Sigmoid colon (tissue), 7 donors: ENCODE measurements at places on chromosomes 4 and X. TPM values are rescaled to one million over a fixed set of nuclear protein-coding genes. Genes with fewer than 3 reads are reported as not detected.

GPR143 gene
- total RNA-seq, result not detected

CENPU gene
- 1.3 TPM for total RNA-seq

WAS gene
- 3.0 TPM for total RNA-seq

DNA sequence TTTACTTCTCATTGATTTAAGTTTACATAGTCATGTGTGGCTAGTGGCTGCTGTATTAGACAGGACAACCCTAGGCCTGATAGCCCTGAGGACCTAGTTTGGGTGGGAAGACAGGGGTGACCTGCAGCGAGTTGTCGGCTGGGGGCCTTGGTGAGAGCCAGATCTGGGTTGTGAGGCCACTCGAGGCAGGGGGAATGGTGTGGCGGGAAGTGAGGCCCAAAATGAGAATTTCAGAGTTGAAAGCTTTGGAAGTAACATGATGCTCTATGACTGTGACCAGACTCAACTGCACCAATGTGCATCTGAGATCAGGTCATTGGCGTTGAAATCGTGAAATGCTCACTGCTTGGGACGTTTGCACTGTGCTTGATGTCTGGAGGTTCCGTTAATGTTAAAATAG is 72.9 kb downstream of the TBL1X start:
- H3K27ac ChIP-seq, result no peak overlapping the region
- H3K36me3 ChIP-seq, result no peaks in the 10 kb centered on the region

DNA sequence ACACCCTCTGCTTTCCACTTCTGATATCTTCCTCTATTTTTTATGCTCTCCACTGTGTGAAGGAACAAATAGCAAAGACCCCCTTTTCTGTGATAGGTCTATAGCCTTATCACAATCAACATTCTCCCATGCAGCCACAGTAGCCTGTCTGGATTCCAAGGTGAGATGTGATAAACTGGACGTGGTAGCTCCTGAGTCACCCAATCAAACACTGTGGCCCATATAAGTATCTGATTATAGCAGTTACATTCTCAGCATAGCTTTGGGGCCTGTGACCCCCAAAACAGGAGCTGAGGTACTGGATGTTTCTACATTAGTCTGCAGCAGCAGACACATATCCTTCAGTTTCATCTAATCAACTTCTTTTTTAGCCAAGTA is 172.7 kb upstream of the IGFBP7 start:
- H3K4me3 ChIP-seq, result no peak overlapping the region
- no peaks in the 10 kb centered on the region for H3K27me3 ChIP-seq
- no peaks in the 10 kb centered on the region for H3K4me1 ChIP-seq
- H3K27ac ChIP-seq, result no peak overlapping the region
- DNase-seq, result no peak

- H3K36me3 ChIP-seq, result no peaks in the 10 kb centered on the region
- no peak for DNase-seq
- H3K27me3 ChIP-seq, result no peaks in the 10 kb centered on the region
- no peaks in the 10 kb centered on the region for H3K4me1 ChIP-seq
Measured at GRCh38 chr4:121998024-121998423, 46.2 kb upstream of the TRPC3 start.

- H3K27me3 ChIP-seq, result no peaks in the 10 kb centered on the region
- H3K4me3 ChIP-seq, result no peak overlapping the region
- no peak for DNase-seq
Measured at GRCh38 chr4:122946142-122946541, 23.7 kb upstream of the NUDT6 start.

DNA sequence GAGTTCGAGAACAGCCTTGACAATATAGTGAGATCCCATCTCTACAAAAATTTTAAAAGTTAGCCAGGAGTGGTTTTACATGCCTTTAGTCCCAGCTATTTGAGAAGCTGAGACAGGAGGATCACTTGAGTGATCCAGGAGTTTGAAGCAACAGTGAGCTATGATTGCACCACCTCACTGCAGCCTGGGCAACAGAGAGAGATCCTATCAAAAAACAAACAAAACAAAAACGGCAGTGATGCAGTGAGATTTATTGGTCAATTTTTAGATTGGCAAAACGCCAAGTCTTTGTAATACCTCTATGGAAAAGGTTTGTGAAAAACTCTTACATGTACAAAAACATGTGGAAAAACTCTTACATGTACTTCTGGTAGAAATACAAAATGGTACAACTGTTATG is 91.3 kb downstream of the PTPN13 start:
- H3K4me1 ChIP-seq, result no peaks in the 10 kb centered on the region

DNA sequence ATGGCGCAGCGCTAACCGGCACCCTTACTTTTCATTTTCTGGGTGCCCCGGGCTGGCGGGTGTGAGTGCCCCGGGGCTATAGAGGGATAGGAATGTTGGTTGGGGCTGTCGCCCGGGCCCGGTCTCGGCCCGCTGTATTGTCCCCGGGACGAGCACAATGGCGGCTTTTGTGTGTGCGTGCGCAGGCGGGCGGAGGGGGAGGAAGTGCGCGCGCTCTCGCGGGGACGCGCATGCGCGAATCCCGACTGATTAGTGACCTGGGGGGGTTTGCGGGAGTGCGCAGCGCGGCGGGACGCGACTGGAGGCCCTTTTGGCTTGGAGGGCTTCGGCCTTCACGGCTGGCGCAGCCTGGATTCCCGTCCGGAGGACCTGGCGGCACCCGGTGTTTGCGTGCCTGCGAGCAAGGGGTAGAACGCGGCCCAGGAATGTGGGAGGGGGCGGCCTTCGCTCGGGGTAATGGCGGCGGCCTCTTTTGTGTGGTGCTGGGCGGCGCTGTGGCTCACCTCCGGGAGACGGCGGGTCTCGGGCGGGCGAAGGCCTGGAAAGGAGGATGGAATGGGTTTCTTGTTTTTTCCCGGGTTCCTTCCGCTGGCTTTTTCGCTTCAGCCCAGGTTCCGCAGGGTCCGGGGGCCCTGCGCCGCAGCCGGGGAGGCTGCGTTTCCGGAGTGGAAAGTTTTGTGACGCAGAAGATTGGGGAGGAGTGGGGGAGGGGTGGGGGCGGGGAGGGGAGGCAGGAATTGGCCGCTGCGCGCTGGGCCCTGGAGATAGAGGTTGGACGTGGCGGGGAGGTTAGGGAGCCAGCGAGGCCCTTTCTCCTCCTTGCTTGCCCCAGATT is 618 bp downstream of the DDX3X start:
- H3K27me3 ChIP-seq, result no peaks in the 10 kb centered on the region
- H3K4me3 ChIP-seq, result peak overlapping the region; percentile 90
- peaks cover 10% of the 10 kb centered on the region for H3K4me1 ChIP-seq
- H3K36me3 ChIP-seq, result no peaks in the 10 kb centered on the region
- DNase-seq, result peak; percentile 97

DNA sequence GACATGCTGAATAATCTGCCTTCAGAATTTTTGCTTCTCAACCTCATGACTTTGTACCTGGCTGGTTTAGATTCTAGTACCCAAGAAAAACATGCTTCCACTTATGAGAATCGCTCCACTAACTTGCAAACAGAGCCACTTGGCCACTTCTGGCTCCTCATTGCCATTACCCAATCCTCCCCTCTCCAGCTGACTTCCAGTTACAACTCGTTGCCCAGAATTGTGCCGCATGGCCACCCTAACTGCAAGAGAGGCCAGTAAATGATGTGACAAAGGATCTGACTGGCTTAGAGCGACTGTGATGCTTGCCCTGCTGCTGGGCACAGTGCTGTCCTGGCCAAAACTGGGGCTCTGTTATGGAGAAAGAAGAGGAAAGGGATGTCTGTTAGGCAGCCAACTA is 4.0 kb upstream of the DKC1 start:
- no peak for DNase-seq
- no peak overlapping the region for H3K4me3 ChIP-seq
- H3K4me1 ChIP-seq, result peaks cover 2% of the 10 kb centered on the region

DNA sequence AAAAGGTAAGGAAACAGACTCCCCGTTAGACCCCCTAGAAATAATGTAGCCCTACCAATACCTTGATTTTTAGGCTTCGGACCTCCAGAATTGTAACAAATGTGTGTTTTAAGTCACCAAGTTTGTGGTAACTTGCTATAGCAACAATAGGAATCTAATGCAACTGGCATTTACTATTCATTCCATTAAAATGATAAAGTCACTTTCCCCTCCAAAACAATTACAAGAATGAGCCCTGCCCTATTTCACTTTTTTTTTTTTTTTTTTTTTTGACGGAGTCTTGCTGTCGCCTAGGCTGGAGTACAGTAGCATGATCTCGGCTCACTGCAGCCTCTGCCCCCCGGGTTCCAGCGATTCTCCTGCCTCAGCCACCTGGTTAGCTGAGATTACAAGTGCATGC is 3.5 kb upstream of the DDX60L start:
- no peak overlapping the region for H3K27ac ChIP-seq
- H3K36me3 ChIP-seq, result no peaks in the 10 kb centered on the region
- DNase-seq, result no peak
- H3K4me1 ChIP-seq, result peaks cover 15% of the 10 kb centered on the region
- no peak overlapping the region for H3K4me3 ChIP-seq
- no peaks in the 10 kb centered on the region for H3K27me3 ChIP-seq
